Natural killer cell treated with Interleukin-12 subunit alpha and Interleukin-12 subunit beta and Interleukin-15 and Interleukin-18, amount 100 ng/mL, for 72 hours (primary cell): ENCODE measurements at places on chromosomes 7 and 10.

DNA sequence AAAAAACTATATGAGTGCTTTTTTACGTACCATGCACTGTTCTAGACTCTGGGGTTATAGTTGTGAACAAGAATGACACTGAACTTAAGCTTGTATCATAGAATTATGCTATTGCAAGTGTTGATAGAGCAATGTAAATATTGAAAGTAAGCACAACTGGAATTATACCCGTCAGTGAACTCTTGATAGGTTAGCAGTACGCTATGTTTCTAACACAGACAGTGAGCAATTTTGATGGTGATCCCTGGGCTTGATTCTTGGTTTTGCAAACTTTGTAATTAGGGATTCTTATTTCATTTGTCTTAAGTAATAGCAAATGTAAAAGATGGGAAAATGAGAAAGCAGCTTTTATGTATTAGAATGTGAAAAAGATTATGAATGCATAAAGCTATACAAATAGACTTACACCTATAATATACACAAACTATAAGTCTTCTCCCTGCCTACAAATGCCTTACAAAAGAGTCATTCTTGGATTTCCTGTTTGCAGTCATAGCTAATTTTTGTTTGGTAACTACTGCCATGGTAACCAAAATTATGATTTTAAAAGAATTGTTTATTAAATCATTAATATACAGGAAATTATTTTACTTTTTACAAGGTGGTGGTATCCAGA, 6.7 kb downstream of the TES start:
- no peak for DNase-seq

- peak; percentile 61 for DNase-seq
Measured at GRCh38 chr10:31353574-31353973, 34.6 kb downstream of the ZEB1 start.

DNA sequence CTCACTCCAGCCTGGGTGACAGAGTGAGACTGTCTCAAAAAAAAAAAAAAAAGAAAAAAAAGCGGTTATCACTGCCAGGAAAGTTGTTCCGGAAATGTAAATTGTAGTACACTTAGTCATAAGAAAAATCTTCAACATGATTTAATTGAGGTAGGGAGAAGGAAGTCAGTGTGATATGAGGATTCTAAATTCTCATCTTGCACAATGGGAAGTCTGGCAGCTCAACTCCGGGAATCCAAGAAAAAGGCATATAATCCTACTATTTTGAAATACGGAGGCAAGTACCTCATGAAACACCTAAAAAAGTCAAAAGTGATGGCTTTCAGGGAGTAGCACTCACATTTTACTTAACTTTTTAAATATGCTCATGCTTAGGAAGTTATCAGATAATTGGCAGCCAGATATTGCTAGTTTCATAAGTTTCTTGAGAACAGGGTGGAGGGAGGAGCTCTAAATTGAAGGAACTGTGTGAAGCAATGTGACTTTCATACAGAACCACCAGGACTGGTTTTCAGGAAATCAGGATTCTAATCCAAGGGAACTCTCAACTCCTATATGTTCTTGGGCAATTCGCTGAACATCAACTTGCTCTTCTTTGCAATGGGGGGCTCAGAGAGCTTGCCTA, 2.7 kb upstream of the C7orf25 start:
- DNase-seq: no peak

DNA sequence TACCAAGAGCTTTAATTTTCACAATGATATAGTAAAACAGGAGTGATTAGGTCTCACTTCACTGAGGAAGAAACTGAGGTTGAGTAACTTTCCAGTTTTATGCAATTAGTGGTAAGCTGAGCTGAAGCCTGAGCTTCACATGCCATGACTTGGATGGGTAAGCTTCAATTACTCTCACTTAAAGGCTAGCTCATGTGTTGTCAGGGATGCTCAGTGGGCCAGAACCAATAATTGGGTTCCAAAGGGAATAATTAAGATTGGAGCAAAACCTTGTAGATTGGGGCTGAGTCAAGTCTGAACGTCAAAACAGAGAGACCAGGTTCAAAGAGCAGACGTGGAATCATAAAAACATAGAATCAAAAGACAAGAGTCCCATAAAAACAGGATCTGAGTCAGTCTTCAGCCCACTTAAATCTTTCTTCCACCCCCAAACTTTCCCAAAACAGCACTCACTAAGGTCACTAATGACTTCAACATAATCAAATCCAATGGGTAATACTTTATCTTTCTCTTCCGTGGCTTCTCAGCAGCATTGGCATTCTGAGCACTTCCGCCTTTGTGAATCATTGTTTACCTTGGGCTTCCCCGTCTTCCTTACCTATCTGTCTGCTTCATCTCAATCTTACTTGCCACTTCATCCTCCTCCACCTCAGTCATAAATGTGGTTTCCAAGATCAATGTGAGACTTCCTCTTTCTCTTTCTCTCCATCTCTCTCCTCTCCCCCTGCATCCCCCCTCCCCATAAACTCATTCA, 23.0 kb upstream of the EGFR start:
- no peak for DNase-seq

DNA sequence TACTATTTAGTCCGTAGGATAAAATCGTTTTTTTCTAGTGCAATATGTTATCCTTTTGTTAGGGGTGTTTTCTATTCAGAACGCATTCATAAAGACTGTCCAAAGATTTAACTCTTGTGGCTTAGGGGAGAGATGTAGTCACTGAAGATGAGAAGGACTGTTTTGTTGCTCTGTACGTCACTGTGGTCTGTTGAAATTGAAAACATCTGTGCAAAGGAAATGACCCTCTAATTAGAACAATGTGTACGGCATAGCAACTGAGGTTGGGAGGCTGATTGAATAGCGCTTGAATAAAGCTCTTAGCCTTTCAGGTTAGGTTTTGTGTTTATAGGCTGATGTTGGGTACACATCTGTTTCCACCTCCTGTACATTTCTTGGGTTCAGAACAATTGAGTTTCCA, 453.4 kb upstream of the AKR1E2 start:
- DNase-seq: no peak

- no peak for DNase-seq
Measured at GRCh38 chr10:103054621-103055020, 136.5 kb downstream of the CNNM2 start.

DNA sequence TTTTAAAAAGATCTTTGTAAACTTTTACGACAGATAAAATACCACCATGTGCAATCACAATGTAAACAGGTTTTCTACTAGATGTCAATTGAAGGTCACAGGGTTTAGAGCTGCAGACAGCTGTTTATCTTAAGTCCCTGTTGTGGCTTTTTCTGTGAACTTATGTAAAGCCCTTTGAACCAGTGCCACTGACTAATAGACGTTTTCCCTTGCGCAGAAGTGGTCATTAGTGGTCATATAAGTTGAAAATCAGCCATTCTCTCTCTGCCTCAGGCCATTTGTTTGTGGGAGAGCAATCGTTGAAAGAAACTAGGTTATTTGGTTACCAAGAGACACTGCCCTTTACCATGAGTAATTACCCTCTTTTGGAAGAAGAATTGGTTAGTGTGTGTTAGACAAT, 23.9 kb downstream of the CACNB2 start:
- no peak for DNase-seq

DNA sequence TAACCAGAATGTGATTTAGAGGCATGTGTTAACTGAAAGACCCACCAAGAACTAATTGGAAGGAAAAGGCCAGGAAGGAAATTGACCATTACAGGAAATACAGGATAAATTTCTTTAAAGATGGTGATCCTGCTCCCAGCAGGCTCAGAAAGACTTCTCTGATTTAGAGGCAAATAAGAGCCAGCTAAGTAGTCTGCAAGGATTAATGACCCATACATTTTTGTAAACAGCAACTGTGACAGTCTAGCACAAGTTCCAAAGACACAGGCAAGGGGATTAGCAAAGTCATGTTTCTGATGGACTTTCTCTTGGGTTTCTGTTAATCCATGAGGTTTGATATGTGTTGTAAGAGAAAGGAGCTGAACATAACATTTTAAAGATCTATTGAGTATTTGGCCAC, 425.0 kb downstream of the HTR7 start:
- DNase-seq: no peak

GRCh38 chr7:9217204-9217603, 783.8 kb downstream of the NXPH1 start:
- DNase-seq: no peak

- no peak for DNase-seq
Measured at GRCh38 chr10:18214691-18215563, 74.7 kb downstream of the CACNB2 start.

- no peak for DNase-seq
Measured at GRCh38 chr7:20964281-20964918, 177.7 kb upstream of the SP8 start.

GRCh38 chr7:49778731-49779270, 5.4 kb downstream of the VWC2 start:
- DNase-seq: no peak

GRCh38 chr7:157228864-157229422, 90.2 kb downstream of the UBE3C start:
- DNase-seq: no peak

- no peak for DNase-seq
Measured at GRCh38 chr10:119522747-119523426, 19.6 kb downstream of the RGS10 start.

- no peak for DNase-seq
Measured at GRCh38 chr10:5876181-5876768, 13.4 kb downstream of the ANKRD16 start.

- no peak for DNase-seq
Measured at GRCh38 chr10:4945766-4946717, 17.2 kb upstream of the AKR1C1 start.

DNA sequence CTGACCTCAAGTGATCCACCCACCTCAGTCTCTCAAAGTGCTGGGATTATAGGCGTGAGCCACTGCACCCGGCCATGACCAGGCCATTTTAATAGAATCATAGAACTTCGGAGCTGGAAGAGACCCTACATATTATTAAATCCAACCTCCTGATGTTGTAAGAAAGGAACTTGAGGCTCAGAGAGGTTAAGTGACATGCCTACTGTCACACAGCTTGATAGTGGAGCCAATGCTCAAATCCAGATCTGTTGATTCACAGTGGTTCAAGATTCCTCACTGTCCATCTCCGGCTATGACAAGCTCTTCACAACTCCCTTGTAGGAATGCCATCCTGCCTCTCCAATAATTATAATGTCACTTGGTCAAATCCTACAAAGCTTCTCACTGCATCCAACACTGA, 65.3 kb downstream of the MYOF start:
- DNase-seq: no peak

GRCh38 chr7:70416347-70416985, 715.5 kb upstream of the GALNT17 start:
- DNase-seq: no peak
